ENCODE measurements at places on chromosomes 5 and 9.

DNA sequence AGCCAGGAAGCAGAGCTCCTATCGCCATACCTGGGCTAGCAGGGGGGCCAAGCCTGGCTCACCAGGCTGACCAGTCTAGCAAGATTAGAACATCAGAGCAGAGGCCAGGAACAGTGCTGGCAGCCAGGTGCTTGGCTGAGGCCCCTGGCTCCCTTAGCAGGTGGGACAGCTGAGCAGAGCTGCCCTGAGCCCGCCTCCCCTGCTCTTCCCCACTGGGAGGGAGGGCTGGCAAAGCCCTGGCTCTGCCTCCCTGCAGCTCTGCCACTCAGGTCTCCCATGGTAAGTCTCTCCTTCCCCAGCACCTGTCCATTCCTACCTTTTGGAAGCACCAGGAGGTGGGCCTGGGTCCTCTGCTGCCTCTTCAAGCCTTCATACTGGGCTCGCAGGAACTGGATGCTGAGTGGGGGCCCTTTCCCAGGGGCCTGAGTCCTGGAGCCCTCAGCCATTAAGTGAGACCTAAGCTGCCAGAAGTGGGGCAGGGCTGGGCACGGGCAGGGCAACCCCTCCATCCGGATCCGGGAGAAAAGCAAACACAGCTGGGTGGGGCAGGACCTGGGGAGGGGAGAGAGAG is 803 bp downstream of the C9orf152 start:
- DNase-seq, result no peak

DNA sequence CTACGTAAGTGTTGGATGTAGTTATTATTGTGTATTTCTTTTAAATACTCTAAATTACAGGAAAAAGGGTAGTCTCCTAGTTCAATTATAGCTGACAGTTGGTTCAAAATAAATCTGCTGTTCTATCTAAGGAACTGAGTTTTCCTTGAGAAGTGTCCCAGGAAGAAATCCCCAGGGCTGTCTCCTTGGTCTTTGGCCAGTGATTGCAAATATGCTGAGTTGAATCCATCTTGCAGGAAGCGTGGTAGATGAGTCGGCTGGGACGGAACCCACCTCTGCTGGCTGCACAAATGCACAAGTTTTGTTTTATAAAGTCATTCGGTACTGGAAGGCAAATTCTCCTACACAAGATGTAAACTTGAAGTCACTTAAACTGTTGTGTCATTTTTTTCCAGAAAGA is 30.2 kb upstream of the HOMER1 start:
- DNase-seq, result no peak

GRCh38 chr5:5025774-5026408 is 114.2 kb upstream of the ADAMTS16 start:
- no peak for DNase-seq

DNA sequence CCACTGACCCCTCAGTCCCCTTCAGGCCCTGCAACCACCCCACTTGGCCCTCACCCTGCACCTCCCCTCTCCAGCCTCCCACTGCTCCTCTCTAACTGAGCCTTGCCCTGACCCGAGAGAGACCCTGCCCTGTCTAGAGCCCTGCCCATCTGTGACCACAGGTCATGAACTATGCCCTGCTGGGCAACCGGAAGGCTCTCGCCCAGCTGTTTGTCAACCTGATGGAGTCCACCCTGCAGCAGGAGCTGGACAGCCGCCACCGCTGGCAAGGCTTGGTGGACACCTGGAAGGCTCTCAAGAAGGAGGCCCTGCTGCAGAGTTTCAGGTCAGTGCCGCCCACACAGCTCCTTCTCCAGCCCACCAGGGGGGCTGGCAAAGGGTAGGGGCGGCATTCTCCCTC is 9.4 kb downstream of the CCDC180 start:
- DNase-seq, result no peak

- DNase-seq, result no peak
Observed at GRCh38 chr5:16931334-16932110, 4.6 kb downstream of the MYO10 start.

All from activated T-cell treated with anti-CD3 and anti-CD28 coated beads, Interleukin-2, amount 50 U/mL, for 48 hours (primary cell).